GM10248 (cell line): ENCODE measurements at places on chromosomes 6 and 20.

- no peak for DNase-seq
These were observed 2.9 kb upstream of the SOX18 start for GRCh38 chr20:64052326-64052722.

DNA sequence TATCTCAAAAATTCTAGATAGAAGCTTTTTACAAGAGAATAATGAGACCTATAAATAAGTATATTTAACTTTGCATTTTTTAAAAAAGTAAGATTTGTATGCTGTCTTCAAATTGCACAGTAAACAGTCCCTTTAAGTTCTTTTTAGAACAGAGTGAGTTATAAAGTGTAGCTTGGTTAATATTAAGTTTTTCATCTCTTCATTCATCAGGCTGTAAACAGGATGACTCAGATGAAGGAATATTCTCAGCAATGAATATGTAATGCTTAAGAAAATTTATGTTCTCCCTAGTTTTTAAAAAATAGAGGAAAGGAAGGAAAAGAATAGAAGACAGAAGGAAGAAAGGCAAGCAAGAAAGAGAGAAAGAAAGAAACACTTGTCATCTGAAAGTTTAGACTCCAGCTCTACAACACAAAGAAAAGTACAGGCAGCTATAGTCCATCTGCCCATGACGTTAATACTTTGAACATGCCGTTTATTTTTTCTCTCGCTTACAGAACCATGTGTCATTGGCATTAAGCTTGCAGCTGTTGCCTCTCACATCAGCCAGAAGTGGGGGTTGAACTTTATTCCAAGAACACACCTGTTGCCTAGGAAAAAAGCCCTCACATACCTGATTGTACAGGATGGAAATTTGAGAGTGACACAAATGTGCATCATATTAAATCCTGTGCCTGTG lies 36.1 kb downstream of the CAP2 start:
- no peak for DNase-seq

GRCh38 chr6:109713097-109713496 lies 22.0 kb downstream of the FIG4 start:
- DNase-seq, result no peak

DNA sequence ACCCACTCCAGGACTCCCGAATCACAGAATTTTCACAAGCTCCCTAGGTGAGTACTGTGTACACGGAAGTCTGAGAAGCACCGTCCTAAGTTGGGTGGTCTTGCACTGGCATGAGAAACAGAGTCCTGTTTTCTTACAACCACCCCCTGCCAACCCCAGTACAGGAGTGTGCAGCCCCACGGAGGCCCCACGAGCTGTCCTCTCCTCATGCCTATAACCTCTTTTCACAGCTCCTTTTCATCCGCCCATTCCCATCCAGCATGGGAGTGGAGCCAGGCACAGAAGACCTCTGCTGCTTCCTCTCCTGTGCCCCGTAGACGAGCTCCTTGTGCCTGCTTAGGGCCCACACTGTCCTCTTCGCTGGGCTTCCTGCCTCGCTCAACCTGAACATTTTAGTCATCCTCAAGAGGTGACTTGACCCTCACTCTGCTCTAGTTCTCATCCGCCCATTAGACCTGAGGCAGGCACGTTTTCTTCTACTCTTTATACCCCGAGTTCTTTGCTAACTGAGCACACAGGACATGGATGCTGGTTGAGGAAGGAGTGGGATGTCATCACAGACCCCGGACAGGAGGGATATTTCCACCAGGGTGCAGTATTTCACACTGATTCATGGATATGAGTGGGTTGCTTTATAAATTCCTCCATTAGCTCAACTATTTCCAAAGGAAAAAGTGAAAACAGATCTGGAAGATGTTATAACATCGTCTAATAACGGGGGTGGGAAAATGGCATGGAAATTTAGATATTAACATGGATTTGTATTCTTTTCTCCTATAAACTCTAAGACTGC lies 160.5 kb downstream of the TTLL2 start:
- DNase-seq, result no peak

DNA sequence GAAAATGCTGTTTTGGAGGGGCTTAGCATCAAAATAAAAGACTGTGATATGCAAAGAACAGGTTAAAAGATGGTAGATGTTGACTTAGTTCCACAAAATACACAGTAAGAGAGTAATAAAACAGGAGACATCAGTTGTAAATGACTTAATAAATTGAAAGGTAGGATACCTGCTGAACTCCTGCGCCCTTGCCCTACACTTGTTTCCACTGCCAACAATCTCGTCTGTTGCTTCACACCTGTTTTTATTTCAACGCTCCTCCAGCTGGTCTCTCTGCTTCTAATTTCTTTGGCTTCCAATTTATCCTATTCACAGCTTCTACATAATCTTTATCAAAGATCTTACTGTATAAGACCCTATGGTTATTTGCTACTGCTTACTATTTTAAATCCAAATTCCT lies 115.9 kb upstream of the BEND3 start:
- DNase-seq, result no peak

- DNase-seq, result no peak
These were observed 181.2 kb upstream of the CCN2 start for GRCh38 chr6:132132422-132132821.

DNA sequence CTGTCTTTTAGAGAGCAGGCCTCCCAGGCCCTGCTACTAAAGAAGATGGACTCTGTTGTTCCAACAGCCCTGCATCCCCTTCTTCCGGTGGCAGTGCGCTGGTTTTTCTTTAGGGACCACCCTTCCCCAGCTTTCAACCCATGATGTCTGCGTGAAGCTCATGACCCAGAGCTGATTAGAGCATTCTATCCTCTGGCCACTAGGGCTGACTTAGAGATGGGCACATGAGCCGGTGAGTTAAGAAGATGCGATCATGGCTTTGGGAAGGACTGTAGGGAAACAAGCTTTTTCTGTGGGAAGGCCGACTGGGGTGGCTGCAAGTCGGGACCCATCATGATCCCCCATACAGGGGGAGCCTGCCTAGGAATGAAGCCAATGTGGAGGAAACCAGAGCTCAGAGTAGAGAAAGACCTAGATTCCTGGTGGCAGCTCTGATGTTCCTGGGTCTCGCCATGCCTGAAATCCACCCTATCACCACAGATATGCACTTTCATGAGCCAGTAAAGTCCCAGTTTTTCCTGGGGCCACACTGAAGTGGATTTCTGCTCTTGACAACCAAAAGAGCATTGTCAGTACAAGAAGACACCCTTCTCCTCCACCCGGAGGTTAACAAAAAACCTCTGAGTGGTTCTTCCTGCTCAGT lies 29.1 kb upstream of the STX16 start:
- no peak for DNase-seq

DNA sequence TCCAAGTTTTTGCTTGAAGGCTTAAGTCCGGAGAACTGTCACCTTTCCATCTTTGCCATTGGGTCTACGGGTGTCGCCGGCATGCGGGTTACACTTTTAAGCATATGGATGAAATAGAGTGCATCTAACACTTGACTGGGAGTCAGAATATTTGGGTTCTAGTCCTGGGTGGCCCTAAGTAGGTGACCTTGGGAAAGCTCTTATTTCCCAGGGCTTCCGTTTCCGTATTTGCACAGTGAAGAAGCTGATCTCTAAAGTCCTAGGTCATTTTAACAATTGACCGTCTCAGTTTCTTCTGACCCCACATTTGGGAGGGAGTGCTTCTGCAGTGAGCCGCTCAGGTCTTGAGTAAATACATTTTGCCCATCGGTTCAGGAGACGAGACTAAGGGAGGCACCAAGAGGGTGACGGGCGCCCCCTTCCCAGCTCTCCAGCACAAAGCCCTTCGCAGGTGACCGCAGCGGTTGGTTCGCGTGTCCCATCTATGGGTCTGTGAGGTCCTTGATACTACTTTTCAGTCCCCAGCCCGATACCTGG lies 651 bp upstream of the BLTP3A start:
- peak; percentile 65 for DNase-seq

DNA sequence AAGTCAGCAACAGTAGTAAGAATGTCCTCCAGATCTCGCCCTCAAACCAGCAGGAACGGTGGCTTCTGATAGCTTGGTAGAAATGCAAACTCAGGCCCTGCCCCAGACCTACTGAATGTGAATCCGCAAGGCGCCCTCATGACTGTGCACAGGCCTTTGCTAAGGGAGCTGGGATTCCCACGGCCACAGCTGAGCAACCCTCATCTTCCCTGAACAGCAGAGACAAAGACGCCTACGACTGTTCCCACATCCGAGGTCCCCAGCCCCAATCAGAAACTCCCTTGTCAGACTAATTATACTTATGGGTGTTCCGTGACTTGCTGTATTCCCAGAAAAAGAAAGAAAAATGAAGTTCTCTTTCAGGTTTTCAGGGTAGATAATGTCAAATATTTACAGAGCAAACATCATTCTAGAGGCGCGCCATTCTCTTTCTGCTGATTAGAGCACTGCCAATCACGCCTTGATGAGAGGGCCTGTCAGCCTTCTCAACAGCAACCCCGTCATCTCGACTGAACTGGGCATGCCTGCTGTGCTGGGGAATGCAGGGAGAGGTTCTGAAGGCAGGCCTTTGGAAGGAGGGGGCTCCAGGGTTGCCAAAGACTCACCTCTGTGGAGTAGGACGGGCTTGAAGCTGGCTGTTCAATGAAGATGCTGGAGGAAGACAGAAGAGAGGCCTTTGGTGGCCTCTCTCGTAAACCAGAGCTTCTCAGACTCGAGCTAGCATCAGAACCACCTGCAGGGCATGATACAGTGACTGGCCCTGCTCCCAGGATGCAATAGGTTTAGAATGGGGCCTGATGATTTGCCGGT lies 79.9 kb downstream of the ZNF217 start:
- no peak for DNase-seq

DNA sequence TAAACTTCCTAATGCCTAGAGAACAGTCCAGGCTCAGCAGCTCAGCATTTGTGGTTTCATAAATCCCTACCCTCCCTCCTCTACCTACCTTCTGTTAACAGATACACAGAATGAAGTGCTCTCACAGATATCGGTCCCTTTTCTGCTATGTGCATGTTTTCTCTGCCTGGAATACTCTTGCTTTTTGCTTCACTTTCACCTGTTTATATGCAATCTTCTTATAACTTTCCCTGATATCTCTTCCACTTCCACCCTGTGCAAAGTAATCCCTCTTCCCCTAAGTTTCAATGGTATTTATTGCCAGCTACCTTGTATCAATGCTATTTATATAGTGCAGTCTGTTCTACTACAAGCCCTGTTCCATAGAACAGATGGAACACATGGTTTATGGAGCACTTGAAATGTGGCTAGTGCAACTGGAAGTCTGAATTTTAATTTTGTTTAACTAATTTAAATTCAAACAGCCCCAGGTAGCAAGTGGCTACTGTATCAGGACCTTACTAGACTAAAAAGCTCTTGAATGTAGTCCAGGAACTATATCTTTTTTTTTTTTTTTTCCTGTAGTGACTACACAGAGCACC lies 3.1 kb upstream of the TAB2 start:
- DNase-seq, result no peak

- no peak for DNase-seq
These were observed 17.7 kb upstream of the MCM9 start for GRCh38 chr6:118952683-118953082.

- DNase-seq, result no peak
These were observed 135.1 kb downstream of the TBXT start for GRCh38 chr6:166032366-166033200.

GRCh38 chr6:4567141-4567540 lies 209.1 kb upstream of the CDYL start:
- no peak for DNase-seq

DNA sequence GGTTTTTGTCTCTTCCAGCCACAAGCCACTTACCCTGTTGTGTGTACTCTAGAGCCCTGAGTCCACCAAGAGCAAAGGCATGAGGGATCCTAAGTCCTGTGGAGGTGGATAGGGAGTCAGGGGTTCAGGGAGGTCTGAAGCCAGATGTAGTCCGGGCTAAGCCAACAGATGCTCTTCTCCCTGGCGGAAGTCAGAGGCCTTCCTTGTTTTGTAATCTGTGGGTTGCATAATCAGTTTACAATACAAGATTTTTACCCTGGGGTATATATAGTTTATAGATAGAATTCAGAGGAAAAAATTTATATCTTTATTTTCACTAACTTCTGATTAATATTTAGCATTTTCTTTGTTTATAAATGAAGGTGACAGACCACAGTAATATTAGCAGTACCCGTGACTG lies 9.2 kb downstream of the LAMP5 start:
- no peak for DNase-seq

DNA sequence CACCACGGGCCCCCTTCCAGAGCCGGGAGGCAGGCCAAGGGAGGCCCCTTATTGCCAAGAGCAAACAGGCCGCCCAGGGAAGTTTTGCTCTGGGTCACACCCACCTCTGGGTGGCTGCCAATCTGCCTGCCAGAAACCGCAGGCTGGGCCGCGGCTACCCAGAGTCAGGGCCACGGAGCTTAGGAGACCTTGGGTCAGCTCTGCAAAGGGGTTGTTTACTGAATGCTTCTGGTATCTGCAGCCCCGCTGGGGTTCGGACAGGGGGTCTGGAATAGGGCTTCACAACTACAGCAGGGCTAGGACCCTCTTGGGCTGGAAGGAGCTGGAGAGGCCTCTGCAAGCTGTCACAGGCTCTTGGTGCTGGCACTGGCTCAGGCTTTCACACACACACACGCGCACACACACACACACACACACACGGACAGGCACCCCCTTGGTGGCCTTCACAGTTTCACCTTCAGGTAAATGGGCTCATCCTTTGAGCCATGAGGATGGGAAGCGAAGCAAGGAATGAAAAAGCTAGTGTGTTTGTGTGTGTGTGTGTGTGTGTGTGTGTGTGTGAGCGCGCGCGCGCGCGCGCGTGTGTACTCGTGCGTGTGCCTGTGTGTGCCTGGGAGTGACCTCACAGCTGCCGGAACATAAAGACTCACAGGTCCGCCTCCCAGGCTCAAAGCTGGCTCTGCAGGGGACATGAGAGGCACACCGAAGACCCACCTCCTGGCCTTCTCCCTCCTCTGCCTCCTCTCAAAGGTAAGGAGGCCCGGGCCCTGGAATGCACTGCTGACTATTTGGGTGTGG lies at the start of gene CCN5:
TSS of gene CCN5 (plus strand) at position 669 of the 798 bp plus-strand sequence. CDS start at position 691, 22 bp downstream.
- DNase-seq, result no peak

DNA sequence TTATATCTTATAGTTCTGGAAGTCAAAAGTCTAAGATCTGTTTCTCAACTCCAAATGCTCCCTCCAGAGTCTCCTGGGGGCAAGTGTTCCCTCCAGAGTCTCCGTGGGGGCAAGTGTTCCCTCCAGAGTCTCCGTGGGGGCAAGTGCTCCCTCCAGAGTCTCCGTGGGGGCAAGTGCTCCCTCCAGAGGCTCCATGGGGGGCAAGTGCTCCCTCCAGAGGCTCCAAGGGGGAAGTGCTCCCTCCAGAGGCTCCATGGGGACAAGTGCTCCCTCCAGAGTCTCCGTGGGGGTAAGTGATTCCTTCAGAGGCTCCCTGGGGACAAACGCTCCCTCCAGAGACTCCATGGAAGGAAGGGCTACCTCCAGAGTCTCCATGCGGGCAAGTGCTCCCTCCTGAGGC lies 34.0 kb upstream of the THBS2 start:
- DNase-seq, result no peak

- DNase-seq, result no peak
These were observed 24.0 kb upstream of the CCND3 start for GRCh38 chr6:41965429-41966213.
